ENCODE measurements at places on chromosomes 4 and X.

GRCh38 chrX:151536571-151536970, 26.9 kb upstream of the PASD1 start:
- no peak for DNase-seq

DNA sequence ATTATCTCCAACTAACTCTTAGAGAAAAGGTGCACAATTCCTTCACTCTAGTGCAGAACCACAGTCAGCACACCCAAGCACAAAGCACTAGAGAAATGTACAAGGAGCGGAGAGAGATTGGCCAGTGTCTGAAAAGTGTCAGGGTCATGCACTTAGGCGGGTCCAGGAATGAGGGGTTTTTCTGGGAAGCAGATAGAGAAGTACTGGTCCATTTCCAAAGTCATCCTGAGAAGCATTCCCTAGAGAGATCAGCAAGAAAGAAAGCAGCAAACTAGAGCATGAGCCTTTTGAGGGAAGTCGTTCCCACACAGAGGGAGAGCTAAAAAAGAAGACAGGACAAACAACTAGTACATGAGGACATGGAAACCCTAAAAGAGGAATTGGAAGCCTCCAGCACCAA, 168.1 kb upstream of the MAP3K15 start:
- no peak for DNase-seq

- no peak for DNase-seq
These were observed 5.9 kb upstream of the ARSD start for GRCh38 chrX:2934715-2935710.

- DNase-seq = no peak
These were observed 80.2 kb downstream of the SYNPO2 start for GRCh38 chr4:118968813-118969212.

DNA sequence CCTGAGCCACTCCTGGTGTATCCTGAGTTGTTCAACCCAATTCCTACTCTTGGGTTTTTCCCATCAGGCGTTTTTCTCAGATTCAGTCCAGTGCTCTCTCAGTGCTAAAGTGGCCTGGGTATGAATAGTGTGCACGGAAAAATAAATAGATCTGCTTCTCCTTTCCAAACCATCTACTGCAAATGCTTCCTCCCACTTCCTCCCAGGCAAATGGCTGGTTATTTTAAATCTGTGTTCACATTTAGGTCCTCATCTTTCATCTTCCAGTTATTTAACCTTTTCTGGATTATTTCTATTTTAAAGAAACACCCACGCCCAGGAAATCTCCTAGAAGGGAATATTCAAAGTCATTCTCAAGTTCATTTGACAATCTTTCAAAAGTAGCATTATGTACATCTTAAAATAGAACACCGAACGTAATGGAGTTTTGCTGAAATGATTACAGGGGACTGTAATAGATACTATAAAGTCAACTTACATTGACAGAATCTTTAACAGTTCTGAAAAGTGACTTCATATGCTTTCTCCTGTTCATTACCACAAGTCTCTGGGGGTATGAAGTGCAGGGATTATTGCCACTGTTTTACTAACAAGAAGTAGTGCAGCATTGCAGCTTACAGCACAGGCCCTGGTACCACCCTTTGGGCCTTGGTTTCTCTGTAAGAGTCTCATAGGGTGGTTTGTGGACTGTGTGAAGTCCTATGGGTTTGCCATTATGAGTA, 66.3 kb downstream of the MED28 start:
- no peak for DNase-seq

DNA sequence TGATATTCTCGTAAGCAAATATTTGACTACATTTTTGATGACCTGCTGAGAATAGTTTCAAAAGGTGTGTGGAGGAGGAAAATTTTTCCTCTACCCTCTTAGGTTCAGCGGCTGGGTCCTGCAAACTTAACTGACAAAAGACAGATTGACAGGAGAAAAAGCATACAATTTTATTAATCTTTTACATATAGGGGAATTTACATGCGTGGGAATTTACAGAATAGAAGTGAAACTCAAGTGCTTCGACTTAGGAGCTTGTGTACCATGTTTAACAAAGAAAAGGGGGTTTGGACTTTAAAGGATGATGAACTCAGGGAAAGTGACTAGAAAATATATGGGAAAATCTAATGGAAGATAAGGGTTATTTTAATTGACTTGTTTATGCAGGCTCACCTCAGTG, 2.5 kb downstream of the HERC6 start:
- DNase-seq = no peak

GRCh38 chr4:37970702-37971101, 10.5 kb downstream of the PTTG2 start:
- peak; percentile 61 for DNase-seq

DNA sequence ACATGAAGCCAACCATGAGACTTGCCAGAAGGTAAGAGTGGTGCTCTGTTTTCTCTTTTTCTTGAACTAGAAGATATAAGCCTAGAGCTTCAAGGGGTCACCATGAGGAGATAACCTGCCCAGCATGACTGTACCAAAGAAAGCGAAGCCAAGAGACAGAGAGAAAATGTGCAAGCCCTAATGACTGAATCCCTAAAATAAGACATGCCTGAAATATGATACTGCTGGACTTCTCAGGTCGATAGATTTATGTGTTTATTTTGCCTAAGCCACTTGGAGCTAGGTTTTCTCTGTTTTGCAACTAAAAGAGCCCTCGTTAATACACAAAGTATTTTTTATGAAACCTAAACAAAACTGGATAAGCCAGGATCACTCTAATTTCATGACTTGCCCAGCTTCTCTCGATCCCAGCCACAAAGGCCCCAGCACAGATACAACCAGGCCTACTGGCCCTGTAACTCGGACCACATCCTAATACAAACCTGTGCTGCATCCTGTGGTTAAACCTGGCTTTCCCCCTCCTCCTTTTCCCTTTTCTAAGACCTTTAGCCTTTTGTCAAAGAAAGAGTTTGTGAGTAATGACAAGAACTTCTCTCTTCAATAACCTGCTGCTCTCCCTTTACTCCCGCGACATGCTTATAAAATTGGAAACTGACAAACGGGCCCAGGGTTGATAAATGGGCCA, 185.8 kb downstream of the APBB2 start:
- DNase-seq = no peak

DNA sequence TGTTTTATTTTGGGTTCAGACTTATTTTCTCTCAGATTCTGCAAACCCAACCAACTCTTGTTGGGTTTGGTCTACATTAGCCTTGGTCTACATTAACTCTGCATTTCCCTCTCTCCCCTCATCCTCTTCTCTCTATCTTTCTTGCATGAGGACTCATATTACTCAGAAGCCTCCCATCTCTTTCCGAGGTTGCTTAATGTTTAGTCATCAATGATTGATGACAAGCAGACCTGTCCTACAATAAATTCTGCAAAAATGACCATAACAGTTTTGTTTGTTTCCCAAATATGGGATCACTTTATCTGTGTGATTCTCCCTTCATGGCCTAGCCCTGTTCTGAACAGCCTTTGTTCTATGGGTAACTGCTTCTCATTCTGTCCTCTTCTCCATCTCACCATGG, 75.2 kb downstream of the GABRB1 start:
- DNase-seq = no peak

GRCh38 chr4:7978907-7979651, 39.4 kb upstream of the AFAP1 start:
- DNase-seq = no peak

DNA sequence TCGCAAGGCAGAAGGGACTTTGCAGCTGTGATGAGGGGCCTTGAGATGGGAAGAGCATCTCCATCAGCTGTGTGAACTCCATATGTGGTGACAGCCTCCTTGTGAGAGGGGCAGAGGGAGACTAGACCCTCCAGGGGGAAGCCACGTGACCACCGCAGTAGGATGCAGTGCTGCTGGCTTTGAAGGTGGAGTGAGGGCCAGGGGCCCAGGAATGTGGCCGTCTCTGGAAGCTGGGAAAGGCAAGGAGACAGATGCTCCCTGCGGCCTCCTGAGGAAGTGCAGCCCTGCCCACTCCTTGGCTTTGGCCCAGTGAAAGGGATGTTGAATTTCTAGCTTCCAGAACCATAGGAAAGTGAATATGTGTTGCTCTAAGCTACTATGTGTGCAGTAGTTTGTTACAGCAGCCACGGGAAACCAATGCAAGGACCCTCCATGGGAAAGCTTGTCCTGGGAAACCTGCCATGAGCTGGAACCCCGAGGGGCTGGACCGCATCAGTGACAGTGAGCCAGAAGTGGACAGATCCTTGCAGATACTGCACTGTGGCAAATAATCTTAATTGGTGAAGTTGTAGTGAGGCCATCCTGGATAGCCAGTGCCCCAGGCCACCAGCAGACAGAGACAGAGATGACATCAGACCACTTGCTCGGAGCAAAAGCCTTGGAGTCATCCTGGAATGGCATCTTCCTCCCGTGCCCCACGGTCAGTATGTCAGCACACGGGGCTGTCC, 35.4 kb upstream of the SORCS2 start:
- DNase-seq = no peak

- no peak for DNase-seq
These were observed 602.4 kb upstream of the CPEB2 start for GRCh38 chr4:14399848-14400247.

DNA sequence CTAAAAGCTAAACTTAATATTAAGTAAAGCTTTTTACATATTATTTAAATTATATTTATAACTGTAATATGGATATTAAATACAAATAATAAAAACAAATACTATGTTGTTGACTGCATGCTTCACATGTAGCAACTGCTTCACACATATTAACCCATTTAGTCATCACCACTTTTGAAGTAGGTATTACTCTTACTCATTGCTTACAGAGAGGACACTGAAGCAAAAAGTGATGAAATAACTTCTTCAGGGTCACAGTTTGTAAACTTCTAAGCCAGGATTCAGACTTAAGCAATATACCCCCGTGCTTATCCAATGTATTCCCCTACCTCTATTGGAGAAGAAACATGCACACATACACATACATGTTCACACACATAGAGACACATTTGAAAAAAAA, 166.6 kb downstream of the DKK2 start:
- DNase-seq = no peak

GRCh38 chr4:108433832-108434231, 186.5 kb upstream of the RPL34 start:
- DNase-seq = peak; percentile 48

GRCh38 chr4:89469930-89470375, 162.4 kb upstream of the GPRIN3 start:
- peak; percentile 86 for DNase-seq

GRCh38 chr4:1156069-1156468, 16.3 kb downstream of the SPON2 start:
- DNase-seq = no peak

DNA sequence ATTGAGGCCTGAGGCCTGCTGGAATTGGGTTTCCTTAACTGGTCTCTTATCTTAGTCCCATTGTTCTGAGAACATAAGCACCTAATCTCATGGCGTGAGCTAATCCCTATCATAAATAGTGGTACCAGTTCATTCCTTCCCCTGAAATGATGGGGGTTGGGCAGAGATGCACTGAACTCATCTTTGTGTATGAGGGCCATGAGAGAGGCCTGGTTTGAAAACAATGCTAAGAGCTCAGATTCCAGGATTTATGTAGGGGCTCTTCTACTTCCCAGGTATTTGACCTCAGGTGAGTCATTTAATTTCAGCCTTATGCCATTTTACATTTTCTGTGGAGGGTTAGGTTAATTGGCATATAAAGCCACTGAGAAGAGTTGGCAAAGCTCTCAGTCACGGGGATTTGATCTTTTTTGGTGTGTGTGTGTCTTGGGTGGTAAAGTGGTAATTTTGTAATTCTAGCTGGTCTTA, 4.4 kb downstream of the RBM3 start:
- no peak for DNase-seq

GRCh38 chrX:132745593-132745992, 212.8 kb downstream of the HS6ST2 start:
- DNase-seq = no peak

- no peak for DNase-seq
These were observed 19.3 kb downstream of the IQCM start for GRCh38 chr4:149796381-149796780.

DNA sequence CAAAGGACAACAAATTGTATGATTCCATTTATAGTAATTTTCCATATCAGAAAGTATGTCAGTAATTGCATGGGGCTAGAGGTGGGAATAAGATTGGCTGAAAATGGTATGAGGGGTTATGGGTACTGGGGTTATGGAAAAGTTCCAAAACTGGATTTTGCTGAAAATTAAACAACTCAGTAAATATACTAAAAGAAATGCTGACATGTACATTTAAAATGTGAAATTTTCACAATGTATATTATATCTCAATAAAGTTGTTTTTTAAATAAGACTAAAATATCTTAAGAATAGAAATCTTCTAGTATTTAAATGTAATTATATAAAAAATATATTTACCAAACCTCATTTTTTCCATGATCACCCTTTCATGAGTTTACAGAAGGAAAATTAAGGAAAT, 844.9 kb upstream of the SLIT2 start:
- no peak for DNase-seq

DNA sequence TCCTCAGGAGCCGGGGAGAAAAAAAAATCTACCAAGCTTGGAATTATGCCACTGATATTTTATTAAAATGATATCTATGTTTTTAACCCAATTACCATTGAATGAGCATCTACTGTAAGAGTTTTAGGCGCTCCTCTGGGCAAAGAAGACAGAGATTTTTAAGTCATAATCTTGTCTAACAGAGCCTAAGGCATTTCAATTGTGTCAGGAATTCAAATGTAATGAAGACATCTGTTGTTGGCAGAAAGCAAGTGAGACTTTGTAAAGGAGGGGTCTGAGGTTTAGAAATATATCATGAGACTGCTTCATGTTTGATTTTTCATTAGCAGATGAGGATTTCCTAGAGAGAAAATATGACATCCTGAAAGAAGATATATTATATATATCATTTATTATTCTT, 1158.1 kb downstream of the FSTL5 start:
- no peak for DNase-seq

GRCh38 chr4:82708982-82709381, 89.6 kb downstream of the SCD5 start:
- DNase-seq = no peak

GRCh38 chr4:138875891-138876608, 139.5 kb upstream of the NOCT start:
- DNase-seq = no peak

DNA sequence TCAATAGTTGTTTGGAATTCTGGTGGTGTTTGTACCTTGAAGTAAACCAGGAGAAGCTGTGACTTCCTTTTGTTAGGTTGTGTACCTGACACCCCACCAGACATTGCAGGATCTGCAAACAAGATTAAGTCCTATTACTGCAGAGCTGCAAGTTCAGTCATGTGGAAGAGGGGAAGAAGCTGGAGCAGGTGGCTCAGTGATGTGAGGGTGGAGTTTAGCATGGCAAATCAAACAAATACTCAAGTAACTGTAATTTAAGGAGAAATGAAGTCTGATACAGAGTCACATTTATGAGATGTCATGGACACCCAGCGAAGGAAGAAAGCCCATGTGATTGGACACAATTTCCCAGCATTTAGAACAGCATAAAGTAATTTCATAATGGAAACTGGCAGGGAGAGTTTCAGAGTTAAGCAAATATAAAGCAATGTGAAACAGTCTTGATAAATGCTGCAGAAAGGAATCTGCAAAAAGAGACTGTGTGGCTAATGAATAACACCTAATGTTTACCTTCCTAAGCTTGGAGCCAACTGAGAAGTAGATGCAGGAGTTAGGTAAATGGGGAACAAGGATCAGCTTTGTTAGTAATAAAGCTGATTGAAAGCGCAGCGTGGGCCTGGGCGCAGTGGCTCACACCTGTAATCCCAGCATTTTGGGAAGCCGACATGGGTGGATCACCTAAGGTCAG, 249.1 kb downstream of the GBA3 start:
- DNase-seq = no peak

GRCh38 chr4:105966051-105966450, 70.8 kb downstream of the NPNT start:
- DNase-seq = no peak
